ENCODE measurements at places on chromosomes 3 and 15.
A peak's percentile ranks its signal among the peaks of the same experiment; 100 is the strongest.

GRCh38 chr15:98776607-98777281 lies 128.4 kb downstream of the IGF1R start:
- no peak for DNase-seq

DNA sequence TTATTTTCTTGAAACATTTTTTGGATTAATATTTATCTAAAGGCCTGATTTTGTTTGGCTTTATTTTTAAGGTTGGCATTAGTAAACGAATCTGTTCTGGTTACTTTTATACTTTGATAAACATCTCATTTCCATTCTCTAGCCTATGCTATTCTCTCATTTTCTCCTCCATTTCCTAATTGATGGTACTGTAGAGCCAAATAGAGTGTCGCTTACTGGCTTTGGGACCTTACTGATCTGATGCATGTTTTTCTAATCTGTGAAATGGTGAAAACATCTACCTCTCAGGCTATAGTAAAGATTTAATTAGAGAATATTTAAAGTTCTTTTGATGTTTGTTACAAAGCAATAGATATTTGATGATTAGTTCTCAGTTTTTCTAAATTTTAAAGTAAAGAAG lies 1.6 kb downstream of the LNP1 start:
- no peak for DNase-seq

GRCh38 chr3:196357905-196358304 lies 19.7 kb upstream of the TM4SF19 start:
- no peak for DNase-seq

GRCh38 chr15:73518180-73518862 lies 75.4 kb downstream of the REC114 start:
- no peak for DNase-seq

DNA sequence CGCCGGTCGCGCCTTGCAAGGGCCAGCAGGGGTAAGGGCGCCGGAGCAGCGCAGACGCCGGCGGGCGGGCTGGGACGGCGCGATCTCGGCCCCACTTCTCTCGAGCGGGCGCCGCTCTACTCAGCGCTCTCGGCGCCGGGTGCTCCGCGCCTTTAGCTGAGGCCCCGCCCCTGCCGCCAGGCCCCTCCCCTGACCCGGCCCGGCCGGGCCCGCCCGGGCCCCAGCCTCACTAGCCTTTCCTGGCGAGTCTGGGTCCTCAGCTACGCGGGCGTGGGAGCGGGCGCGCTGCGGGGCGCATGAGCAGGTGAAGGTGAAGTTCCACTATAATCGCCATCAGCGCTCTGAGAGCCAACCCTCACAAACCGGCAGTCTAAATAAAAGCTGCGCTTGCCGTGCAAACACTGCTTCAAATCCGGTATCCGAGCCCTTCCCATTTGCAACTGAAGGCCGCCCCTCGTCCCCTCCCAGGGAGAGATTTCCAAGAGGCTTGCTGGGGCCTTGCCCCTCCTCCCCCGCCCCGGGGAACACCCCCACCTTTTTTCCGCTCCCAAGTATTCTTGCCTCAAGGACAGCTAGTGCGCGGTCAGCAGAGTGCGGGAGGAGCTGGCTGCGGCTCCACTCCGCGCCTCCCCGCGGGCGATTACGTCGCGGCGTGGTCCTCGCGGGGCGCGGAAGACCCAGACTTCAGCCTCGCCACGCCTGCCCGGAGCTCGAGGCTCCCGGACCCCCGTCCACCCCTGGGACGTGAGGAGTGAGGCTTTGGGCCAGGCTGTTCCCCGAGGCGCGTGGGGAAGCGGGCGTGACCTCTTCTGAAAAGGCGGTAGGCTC lies at the start of gene RPP25:
RPP25 (minus strand) TSS at position 125 of the 828 bp plus-strand sequence. CDS start 189 bp downstream, outside the sequence.
- no peak for DNase-seq

DNA sequence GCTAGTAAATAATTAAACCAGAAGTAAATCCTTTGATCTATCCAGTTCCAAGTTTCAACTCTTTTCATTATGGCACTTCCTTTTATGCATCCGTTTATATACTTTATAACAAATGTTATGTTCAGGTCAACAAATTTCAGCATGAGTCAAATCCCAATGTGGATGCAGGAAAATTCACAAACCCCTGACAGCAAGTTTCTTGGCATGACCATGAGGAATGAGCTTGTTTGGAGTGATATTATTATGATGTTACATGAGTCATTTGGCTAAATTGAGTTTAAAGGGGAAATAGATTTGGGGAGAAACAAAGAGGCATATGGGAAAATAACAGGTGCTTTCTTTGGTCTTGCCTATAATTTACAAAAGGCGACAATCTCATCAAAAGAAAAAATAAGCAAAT lies 32.1 kb upstream of the KCNMB2 start:
- DNase-seq = no peak

DNA sequence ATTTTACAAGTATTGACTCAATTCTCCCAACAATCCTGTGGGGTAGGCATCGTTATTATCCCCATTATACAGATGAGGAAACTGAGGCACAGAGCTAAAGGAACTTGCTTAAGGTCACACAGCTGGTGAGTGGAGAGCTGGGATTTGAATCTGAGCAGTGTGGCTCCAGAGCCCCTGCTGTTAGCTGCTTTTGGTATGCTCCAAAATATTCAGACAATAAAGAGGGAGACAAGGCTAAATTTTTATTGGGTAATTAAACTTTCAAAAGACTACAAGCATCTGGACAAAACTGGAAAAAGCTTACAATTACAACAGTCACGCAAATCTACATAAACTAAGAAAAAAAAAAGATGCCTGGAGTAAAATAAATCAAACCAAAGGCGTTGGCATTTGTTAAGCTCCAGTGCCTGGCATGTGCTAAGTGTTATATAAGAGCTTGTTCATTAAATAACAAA lies 27.7 kb downstream of the CCDC13 start:
- no peak for DNase-seq

GRCh38 chr3:46496746-46497555 lies 825 bp upstream of the RTP3 start:
- DNase-seq = no peak

DNA sequence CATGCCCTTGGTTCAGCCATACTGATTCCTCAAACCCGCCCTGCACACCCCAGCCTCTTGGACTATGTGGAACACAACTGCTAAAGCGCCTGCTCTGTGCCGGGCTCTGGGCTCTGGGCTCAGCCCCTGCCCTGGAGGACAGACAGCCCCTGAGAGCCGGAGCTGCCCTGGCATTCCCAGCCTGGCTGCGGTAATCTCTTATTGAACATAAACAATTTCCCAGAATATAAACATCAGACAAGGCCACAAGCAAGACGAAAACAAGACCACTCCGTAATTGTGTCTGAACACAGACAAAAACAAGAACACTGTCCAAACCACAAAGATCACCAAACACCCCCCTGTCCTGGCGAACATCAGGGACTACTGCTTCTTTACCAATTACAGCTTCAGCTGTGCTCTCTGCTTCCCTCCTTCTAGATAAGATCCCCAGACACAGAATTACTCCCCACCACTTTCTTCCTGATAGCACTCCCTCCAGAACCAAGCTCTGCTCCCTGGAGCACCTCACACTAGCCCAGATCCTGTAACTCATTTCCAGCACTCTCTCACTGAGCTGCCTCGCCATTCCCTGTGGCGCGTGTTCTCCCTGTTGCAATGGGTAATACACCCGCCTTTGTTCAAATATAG lies 57.1 kb upstream of the TLE3 start:
- no peak for DNase-seq

- no peak for DNase-seq
These were observed 17.2 kb downstream of the TNFAIP8L3 start for GRCh38 chr15:51077221-51078153.

DNA sequence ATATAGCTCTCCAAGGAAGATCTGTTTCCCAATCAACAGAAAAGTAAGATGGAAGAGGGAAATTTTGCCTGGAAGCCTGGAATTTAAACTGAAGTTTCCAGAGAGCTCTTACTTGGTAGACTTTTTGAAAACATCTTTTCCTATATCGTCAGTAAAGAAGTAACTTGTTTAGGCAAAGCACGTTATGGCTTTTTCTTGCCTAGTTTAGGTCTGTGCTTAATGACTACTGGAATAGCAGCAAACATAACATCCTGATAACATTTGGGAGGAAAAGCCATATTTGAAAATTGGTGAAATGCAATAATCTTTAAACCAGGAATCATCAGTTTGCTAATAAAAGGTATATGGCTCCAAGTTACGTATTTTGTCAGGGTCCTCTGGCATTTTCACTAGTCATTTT lies 160.4 kb upstream of the CGNL1 start:
- no peak for DNase-seq

- DNase-seq = no peak
These were observed 16.8 kb downstream of the NOX5 start for GRCh38 chr15:69031013-69032001.

GRCh38 chr15:73872346-73872745 lies 1.0 kb upstream of the TBC1D21 start:
- no peak for DNase-seq

- no peak for DNase-seq
These were observed 32.5 kb downstream of the KLHL25 start for GRCh38 chr15:85762039-85762755.

DNA sequence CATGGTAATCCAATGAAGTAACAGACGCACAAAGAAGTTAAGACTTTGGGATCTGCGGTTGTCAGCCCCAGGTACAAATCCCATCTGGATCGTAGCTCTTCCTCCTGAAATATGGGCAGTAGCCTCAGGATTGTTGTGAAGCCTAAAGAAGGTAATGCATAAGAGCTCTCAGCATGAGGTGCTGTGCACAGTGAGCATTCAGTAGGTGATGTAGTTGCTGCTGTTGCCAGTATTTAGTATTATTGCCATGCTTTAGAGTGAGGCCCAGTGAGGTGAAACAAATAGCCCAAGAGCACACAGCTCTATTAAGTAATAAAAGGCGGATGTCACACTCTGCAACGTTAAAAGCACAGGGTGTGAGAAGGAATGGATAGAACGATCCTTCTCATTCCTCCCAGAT lies 225.7 kb downstream of the GABRG3 start:
- DNase-seq = no peak

DNA sequence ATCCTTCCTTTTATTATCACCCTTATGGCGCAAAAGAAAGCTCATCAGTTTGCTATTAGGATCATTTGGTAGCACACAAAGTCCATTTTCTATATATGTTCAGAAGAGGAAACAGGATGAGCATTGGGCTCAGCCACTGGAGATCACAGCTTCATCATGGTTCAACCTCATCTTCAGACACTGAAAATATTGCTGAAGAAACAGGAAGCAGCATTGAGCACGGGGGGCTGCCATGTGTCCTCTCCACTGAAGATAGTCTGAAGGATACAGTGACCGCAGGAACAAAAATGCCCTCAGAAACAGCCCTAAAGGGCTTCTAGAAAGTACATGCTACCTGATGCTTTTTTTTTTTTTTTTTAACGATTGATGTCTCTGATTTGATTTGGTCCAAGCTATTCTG lies 835.3 kb upstream of the CFAP20DC start:
- DNase-seq = no peak

GRCh38 chr3:50264383-50264963 lies 4.5 kb upstream of the SEMA3B start:
- no peak for DNase-seq

DNA sequence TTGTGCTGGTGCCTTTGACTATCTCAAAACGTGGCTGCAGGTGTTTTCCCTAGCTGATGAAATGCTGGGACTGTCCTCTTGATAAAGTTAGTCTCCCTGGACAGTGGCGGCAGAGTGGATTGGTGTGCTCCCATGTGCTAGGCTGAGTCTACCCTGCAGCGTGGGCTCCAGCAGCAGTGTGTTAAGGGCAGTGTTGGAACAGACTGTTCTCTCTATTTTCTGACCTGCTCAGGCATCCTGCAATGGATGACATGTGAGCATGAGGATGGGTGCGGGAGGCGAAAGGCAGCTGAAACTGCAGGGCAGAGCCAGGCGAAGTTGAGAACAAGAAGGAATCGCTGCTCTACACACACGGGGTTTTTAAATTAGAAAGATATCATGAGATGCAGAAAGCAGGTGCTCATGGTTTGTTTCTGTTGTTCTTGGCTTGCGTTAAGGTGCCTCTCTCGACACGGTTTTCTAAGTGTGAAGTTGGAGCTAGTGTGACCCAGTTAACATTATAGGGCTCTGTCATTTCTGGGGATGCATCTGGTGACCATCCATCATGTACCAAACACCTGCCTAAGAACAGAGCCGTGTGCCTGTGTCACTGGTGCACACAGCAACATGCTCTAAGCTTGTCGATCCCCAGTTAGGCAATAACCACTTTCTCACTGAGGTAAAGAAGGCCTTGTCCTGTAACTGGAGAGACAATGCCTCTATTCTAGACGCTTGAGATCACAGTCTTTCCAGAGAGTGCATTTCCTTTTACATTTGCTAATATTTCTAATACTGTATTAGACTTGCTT lies 44.3 kb downstream of the SLCO3A1 start:
- DNase-seq = no peak

DNA sequence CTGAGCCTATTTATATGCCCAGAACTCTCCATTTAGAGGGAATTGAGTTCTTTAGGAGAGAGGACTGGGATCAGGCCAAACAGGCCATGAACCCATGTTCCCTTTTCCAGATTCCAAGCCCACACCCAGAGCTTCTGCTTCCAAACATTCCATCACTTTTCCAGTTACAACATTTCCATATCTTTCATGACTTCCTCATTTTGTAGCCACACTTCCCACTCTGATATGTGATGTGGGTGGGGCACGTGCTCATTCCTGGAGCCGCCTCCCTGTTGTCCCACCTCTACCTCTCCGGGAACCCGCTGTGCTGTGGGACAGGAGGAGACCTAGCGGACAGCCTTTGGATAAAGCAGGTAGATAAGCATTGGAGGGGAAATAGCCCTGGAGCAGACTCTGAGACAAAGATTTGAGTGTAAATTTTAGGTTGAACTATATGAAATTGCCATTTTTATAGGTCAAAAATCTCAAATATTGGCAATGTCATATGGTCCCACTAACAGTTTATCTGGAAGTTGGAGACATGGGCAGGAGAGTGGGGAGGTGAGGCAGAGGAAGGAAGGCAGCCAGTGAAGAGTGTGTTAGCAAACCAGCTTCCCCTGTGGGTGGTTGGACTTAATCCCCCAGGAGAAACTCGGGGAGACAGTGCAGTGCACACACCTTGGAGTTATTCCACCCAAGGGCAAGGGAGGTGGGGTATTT lies 31.8 kb downstream of the CYP8B1 start:
- no peak for DNase-seq

- peak; percentile 74 for DNase-seq
These were observed 23.5 kb downstream of the DNAH1 start for GRCh38 chr3:52339612-52340011.

DNA sequence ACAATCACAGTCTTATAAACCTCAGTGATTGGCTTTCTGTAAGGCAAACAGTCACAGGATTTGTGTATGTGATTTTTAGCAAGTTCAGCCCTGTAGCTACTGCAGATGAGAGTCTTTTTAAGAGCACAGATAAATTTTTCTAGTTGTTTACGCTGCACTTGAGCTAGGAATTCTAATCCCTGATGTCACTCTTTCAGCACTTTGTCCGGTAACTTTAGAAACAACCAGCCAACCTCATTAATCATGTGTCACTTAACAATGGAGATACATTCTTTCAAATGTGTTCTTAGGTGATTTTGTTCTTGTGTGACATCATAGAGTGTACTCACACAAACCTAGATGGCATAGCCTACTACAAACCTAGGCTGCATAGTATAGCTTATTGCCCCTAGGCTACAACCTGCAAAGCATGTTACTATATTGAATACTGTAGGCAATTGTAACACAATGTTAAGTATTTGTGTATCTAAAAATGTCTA lies 36.8 kb upstream of the GOLGA6L2 start:
- DNase-seq = no peak

- DNase-seq = no peak
These were observed 18.2 kb downstream of the HOMER2 start for GRCh38 chr15:82934100-82934880.

- DNase-seq = no peak
These were observed 24.3 kb downstream of the SIAH2 start for GRCh38 chr3:150738688-150739087.

- DNase-seq = no peak
These were observed 262.5 kb downstream of the CGGBP1 start for GRCh38 chr3:87796137-87796842.

GRCh38 chr15:51051776-51052175 lies 42.9 kb downstream of the TNFAIP8L3 start:
- DNase-seq = no peak

All from kidney capillary endothelial cell (primary cell).